ENCODE measurements at places on chromosomes 6 and 20.
A peak's percentile ranks its signal among the peaks of the same experiment; 100 is the strongest.

- peak; percentile 53 for DNase-seq
Observed at GRCh38 chr20:9160331-9160730, 91.4 kb downstream of the PLCB4 start.

DNA sequence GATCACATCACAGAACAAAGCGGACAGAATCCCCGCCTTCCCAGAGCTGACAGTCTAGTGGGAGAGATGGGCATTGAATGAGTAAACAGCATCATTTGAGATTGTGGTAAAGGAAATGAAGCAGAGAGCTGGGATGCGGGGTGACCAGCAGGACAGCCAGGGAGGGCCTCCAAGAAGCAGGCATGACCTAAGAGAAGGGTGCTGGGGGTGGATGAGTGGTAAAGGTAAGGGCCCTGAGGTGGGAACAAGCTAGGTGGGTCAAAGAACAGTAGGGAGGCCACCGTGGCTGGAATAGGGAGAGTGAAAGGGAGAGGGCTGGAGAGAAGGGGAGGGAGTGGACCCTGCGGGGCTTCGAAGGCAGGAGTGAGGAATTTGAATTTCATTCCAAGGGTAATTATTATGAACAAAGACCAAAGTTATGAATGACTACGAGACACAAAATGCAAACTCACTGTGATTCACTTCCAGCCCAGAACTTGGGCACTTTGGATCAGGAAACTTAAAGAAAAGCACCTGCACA, 61.4 kb downstream of the CEBPB start:
- DNase-seq = peak; percentile 83

DNA sequence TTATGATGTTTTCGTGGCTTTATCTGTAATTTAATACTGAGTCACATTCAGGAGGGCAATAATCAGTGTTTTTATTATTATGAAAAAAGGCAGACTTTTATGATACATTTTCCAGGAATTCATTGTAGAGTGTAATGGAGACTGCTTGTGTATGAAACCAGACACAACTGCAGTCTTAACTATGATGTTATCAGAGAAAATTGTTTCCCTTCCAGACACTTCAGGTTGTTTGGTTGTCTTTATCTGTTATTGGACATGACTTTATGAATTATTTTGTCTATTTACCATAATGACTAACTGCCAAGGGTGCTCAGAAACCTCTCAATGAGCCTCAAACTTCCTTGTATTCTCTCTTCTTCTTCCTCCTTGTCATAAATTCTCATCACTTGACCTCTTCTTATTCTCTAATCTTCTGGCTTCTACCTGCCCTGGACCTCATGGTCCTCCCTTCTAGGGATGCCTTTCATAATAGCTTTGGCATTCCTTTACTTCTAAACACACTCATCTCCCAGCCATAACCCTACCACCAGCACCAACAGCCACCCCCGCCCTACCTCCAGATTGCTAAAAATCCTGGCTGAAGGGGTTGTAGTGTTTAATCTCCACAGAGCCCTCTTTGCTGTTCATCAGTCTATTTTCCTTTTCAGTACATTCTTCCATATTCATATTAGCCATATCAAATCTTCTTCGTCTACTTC, 492.5 kb downstream of the CDKAL1 start:
- DNase-seq = peak; percentile 79

DNA sequence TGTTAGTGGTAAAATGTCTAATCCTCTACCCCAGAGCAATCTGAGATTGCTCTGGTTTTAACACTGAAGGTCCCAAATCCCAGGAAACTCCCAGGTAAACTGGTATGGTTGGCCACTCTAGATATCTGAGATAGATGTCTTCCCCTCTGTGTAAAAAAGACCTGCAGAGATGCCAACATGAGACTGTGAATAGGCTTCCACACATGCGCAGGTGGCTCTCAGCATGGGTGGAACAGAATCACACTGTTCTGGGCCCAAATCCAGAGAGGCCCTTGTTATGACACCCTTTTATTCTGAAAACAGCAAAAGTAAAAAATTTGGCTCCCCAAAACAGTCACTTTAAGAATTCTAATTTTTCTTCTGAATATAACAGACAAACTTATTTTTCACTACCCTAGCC, 88.7 kb upstream of the BMP5 start:
- no peak for DNase-seq

GRCh38 chr20:45318948-45319347, 10.8 kb upstream of the MATN4 start:
- no peak for DNase-seq

DNA sequence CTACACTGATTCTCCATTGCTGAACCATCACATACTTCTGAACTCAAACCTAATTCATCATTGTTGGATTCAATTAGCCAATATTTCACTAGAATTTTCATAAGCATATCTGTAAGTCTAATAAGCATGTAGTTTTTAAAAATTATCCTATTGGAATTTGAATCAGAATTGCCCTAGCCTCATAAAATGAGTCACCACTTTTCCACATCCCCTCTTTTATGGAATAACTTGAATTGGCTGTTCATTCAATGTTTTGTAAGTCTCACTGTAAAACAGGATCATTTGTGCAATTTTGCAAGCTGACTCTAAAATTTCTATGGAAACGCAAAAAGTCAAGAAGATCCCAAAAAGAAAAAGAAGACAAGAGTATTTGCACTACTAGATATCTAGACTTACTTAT, 141.0 kb downstream of the HACE1 start:
- peak; percentile 35 for DNase-seq

GRCh38 chr20:48492715-48493070, 335.1 kb downstream of the PREX1 start:
- no peak for DNase-seq

GRCh38 chr6:7559196-7559595, 17.7 kb downstream of the DSP start:
- DNase-seq = no peak

- DNase-seq = peak; percentile 78
Observed at GRCh38 chr6:63527658-63528514, 44.4 kb upstream of the LOC128125822 start.

DNA sequence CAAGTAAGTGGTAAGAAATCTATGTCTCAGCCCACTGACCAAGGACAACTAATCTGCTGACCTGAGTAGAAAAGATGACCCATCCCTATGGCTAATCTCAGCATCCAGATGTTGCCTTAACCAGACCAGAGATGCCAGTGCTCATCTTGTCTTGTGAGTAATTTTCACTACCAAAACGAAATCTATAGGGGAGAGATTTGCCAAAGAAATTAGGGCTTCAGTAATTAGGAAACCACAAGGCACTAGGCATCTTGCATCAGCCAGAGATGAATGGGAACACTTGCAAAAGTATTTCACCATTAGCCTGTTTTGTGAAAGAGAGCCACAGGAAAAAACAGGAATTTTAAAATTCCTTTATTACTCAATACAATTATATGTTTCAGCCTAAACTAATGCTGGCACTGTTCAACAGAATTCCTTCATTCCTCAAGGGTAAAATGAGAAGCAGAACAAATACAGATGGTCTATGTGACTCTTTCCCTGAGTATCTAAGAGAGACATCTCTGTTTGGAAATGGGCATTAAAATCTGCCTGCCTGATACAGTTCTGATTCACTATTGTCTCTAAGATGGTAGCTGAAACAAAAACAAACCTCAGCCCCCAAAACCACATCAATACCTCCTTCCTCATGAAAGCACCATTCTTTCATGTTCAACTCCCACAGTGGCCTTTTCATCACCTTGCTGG, 87.8 kb downstream of the GMDS start:
- DNase-seq = peak; percentile 90

DNA sequence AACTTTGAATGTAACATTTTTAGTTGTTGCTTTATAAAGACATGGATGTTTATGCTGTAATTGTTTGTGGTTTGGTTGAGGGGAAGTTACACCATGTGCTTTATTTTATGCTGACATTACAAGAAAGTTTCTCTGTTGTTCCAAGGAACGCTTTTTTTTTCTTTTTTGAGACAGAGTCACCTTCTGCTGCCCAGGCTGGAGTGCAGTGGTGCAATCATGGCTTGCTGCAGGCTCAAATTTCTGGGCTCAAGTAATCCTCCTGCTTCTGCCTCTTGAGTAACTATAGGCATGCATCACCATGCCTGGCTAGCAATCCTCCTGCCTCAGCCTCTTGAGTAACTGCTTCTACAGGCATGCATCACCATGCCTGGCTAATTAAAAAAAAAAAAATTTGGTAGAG, 21.0 kb upstream of the IFNGR1 start:
- DNase-seq = peak; percentile 94

DNA sequence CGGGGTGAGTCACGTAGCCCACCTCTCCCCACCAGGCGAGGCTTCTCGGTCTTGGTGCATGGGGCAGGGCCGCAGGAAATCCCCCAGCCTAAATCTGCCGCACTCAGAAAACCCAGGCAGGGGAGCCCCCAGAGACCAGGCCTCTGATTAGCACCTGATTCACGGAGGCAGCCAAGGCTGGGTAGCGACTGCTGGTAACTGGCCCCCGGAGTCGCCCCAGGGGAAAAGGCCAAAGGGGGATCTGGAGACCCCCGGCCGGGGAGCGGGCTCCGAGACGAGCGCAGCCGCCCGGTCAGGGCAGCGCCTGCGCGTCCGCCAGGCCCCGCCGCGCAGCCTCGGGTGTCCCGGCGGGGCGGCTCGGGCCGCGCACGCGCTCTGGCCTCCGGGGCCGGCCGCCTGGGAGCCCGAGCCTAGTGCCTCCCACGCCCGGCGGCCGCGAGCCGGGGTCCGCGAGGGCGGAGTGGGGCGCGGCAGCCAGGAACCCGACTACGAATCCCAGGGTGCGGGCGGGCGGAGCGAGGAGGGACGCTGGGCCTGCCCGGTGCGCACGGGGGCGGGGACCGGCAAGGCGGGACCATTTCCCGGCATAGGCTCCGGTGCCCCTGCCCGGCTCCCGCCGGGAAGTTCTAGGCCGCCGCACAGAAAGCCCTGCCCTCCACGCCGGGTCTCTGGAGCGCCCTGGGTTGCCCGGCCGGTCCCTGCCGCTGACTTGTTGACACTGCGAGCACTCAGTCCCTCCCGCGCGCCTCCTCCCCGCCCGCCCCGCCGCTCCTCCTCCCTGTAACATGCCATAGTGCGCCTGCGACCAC, at the start of gene DUSP22:
TSS of gene DUSP22 (plus strand) at position 791 of the 809 bp plus-strand sequence. CDS start 53 bp downstream, outside the sequence.
- peak; percentile 88 for DNase-seq

DNA sequence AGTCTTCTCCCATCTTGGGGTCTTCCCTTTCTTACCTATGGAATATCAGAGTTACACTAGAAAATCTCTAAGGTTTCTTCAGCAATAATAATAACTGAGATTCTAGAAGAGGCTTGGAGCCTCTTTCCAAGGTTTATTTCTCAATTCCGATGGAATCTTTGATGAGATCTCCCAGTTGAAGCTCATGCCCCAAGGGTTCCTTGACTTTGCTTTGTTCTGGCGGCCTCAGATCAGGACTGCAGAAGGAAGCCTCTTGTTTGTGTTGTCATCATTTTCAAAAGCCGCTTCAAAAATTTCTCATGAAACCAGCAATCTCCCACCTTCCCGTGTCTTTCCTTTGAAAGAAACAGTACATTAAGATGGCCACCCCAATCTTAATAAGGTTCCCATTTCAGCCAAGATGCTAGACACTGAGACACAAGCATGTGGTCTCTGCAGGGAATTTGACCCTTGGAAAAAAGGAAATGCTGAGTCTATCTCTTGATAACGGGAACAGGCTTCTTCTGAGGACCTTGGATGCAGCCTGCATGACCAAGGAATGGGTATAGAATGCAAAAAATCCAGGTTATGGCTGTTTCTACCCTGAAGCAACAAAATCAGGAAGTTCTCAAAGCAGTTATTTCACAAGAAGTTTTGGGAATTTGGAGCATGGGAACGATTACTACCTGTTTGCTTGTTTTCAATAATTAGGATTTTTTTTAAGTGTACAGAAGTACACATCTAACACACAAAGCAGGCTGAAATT, 141.6 kb downstream of the CD24 start:
- no peak for DNase-seq

GRCh38 chr20:43699941-43700565, 26.7 kb downstream of the GTSF1L start:
- no peak for DNase-seq

DNA sequence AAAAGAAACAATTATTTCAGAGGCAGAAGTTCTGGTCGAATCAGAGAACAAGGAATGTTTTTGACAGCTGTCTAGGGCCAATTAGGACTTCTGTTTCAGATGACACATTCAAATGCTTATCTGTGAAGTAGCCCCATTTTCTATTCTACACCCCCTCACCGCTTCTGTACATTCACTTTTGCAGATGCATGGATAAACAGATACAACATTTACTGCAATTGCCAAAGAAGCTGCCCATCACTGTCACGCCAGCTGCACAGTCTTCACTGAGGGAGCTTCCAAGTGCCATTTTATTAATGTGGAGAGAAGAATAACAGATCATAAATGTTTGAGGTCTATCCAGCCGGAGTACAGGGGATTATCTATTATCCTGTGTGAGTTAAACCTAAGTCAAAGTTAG, 426.8 kb upstream of the ARID1B start:
- DNase-seq = no peak

DNA sequence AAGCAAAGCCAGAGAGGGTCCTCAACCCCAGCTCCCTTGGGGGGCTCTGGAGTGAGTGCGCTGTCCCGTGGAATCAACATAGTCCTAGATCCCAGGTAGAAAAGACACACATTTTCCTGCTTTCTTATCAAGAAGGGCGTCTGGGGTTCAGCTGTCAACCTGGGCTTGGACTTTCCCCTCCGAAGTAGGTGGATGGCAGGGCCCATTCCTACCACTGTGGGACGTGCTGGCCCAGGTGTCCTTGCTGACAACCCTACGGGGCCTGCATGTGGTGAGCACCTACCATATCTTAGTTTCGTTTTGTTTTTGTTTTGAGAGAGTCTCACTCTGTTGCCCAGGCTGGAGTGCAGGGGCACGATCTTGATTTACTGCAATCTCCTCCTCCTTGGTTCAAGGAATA, 42.4 kb downstream of the MYT1 start:
- no peak for DNase-seq

GRCh38 chr6:45436544-45437438, 59.1 kb upstream of the SUPT3H start:
- peak; percentile 81 for DNase-seq

- DNase-seq = no peak
Observed at GRCh38 chr20:5650280-5650691, 99.9 kb upstream of the SHLD1 start.

DNA sequence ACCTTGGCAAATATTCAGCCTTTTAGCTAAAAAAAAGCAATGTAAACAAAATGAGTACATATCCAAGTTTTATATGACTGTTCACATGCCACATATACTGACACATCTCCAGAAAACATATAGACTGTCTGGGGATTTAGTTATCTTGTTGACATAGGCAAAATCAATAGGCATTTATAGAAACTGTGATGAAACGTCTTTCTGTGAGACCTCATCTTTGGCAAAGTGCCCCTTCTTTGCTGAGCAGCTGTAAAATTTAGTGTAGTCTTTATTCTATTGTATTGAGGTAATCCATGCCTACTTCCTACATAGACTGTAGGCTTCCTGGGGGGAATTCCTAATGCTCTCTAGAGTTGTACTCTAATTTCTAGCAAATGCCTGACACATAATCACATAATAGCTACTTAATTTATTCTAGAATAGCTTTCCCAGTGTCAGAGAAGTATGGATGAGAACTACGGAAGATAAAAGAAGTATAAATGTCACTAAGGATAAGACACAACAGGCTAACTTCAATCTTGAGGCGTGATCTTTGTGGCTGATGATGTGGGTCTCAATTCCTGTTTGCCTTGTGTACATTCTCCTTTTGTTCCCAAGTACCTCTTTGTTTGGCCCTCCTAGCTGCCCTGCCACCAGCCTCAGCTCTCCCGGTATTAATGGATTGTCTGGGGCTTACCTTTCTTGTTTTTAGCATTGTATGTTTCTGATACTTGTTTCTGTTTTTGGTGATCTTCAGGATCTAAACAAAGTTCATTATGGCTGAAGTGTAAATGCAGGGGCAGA, 30.6 kb downstream of the PTCHD4 start:
- no peak for DNase-seq

All from EH (cell line).